ENCODE measurements at places on chromosomes 12 and 14.
A peak's percentile ranks its signal among the peaks of the same experiment; 100 is the strongest.

DNA sequence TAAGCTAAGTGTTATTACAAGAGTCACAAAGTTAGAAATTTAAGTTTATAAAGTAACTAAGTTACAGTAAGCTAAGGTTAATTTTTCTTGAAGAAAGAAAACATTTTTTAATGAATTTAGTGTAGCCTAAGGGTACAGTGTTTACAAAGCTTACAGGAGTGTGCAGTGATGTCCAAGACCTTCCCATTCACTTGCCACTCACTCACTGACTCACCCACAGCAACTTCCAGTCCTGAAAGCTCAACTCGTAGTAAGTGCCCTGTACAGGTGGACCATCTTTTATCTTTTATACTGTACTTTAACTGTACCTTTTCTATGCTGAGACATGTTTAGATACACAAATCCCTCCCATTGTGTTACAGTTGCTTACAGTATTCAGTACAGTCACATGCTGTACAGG lies 60.9 kb upstream of the TMEM263 start:
- no peak for DNase-seq

- no peak for DNase-seq
Observed at GRCh38 chr14:91879196-91879595, 11.9 kb upstream of the TC2N start.

- DNase-seq: no peak
Observed at GRCh38 chr14:68274725-68275124, 455.1 kb downstream of the RAD51B start.

DNA sequence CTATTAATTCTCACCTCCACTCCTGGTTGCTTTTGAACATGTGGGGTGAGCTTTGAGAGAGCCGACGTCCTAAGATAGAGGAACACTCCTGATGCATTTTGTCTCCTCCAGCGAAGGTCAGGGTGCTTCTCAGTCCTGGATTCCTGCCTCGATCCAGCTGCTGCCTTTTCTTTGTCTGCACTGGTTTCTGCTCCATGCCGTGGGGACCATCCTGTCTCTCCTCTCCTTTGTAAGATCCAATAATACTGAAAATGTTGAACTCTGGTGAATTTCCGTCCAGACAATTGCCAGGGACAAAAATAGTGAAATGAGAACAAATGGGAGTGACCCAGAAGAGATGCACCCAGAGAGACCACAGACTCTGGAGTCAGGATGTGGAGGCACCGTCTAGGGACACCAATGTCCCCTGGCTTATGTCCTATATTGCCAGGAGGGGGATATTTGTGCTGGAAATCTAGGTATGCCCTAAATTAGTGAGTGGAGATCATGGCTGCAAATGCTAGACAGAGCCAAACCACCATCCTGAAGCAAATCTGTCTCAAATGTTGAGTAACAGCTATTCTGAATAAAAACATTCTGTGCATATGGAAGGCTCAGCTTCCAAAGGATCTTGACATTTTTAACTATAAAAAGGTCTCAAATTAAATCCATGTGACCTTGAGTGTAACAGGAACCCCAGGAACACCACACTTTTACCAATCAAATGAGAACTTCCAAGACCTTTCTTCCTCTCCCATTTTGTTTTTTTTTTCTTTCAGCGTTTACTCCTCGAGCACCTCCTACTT lies 170.9 kb downstream of the PPM1H start:
- no peak for DNase-seq

- no peak for DNase-seq
Observed at GRCh38 chr12:84038242-84038641, 874.4 kb downstream of the SLC6A15 start.

- DNase-seq: no peak
Observed at GRCh38 chr14:69827560-69827959, 30.5 kb upstream of the SLC10A1 start.

- DNase-seq: no peak
Observed at GRCh38 chr12:106170285-106170684, 31.5 kb upstream of the NUAK1 start.

DNA sequence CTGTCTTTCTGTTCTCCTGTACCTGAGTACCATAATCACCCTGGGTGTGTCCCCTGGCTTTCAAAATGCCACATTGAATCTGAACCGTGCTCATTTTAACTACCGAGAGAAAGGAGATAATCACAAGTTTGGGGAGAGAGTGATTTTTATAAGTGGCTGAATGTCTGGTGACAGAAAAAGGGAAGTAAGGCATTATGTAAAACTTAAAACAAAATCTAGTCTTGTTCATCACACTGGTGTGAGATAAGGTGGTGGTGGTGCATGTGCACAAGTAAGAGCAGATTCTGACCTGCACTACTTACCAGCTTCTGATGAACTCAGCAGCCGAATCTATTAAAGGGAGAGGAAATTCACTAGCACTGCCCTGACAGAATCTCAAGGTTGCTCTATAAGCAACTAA lies 56.3 kb downstream of the SPPL3 start:
- DNase-seq: no peak

GRCh38 chr14:61881046-61881445 lies 118.8 kb downstream of the SNAPC1 start:
- no peak for DNase-seq

GRCh38 chr14:23321572-23322547 lies 603 bp downstream of the PABPN1 start:
- no peak for DNase-seq

GRCh38 chr12:28776220-28776619 lies 372.9 kb upstream of the FAR2 start:
- DNase-seq: no peak

DNA sequence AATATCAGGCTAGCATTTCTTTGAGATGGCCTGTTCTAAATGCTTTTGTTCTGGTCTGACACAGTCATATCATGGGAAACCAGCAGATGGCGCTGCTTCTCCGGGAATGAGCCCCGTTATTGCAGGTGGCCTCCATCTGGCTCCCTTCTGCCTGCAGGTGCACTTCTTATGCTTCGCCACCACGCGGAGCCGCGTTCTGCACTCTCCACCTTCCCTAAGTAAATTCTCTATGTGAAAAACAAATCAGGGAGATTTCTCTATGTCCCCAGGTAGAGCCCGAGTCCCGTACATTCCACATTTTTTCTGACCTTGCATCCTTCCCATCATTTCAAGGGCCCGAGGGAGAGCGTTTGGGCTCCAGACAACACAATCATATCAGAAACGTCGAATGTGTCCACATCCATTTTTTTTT lies 26.2 kb downstream of the GLRX5 start:
- peak; percentile 72 for DNase-seq

- no peak for DNase-seq
Observed at GRCh38 chr14:80324649-80325048, 113.3 kb upstream of the DIO2 start.

- no peak for DNase-seq
Observed at GRCh38 chr14:91424813-91425530, 7.4 kb upstream of the CCDC88C start.

DNA sequence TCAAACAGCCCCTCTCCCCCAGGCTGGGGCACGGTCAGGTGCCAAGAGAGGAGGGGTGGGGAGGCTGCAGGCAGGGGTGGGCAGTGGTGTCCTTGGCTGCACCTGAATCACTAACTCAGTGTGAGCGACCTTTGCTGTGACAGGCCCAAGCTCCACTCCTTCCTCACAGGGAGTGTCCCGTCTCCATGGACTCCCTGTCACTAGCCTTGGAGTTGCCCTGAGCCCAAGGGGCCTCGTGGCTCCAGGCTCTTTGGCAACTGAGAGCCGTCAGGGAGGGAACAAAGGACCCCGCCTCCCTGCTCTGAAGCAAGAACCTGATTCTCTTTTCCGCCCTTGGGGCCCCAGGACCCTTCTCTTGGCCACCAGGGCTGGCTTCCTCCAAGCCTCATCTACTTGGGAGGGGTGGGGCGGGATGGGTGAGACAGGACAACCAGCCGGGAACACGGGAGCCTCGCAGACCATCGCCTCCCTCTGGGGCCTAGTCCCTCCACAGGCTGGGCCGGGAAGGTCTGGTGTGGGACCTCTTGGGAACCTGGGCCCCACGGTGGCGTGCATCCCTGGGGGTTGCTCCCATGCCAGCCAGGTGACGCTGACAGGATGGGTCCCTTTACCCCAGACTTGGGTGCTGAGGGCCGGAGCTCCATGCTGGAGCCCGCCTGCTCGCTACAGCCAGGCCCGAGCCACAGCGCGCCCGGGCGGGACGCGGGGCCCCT lies 935 bp upstream of the ADSS1 start:
- DNase-seq: no peak

GRCh38 chr14:62626416-62626815 lies 418.8 kb downstream of the KCNH5 start:
- DNase-seq: no peak

DNA sequence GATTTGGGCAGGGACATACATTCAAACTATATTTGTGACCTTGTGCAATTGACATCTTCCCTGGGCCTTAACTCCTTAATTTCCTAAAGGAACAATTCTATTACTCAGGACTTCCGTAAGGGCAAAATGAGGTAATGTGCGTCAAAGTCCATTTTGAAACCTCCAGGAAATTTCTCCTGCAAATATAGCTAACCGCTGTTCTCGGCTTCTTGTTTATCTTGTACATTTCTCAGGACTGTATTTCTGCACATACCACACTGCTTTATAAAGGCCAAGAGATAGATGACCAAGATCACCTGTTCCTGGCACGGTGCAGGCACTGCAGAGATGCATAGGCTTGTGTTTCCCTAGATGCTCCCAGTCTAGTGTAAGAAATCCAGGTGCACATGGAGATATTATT lies 1009.4 kb downstream of the BCL11B start:
- no peak for DNase-seq

DNA sequence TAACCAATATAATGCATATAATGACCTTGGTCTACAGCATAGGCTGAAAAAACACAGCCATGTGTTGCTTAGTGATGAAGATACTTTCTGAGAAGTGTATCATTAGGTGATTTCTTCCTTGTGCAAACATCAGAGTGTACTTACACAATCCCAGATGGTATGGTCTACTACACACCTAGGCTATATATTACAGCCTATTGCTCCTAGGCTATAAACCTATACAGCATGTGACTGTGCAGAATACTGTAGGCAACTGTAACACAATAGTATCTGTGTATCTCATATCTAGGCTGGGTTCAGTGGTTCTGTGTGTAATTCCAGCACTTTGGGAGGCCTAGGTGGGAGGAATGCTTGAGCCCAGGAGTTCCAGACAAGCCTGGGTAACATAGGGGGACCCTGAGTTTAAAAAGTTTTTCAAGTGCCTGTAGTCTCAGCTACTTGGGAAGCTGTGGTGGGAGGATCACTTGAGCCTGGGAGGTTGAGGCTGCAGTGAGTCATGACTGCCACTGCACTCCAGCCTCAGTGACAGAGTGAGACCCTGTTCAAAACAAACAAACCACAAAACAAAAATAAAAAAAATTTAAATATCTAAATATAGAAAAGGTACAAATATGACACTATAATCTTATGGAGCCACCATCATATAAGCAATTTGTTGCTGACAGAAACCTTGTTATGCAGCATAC lies 66.6 kb downstream of the GRIP1 start:
- DNase-seq: no peak

- no peak for DNase-seq
Observed at GRCh38 chr14:58430156-58430555, 2.6 kb downstream of the KIAA0586 start.

DNA sequence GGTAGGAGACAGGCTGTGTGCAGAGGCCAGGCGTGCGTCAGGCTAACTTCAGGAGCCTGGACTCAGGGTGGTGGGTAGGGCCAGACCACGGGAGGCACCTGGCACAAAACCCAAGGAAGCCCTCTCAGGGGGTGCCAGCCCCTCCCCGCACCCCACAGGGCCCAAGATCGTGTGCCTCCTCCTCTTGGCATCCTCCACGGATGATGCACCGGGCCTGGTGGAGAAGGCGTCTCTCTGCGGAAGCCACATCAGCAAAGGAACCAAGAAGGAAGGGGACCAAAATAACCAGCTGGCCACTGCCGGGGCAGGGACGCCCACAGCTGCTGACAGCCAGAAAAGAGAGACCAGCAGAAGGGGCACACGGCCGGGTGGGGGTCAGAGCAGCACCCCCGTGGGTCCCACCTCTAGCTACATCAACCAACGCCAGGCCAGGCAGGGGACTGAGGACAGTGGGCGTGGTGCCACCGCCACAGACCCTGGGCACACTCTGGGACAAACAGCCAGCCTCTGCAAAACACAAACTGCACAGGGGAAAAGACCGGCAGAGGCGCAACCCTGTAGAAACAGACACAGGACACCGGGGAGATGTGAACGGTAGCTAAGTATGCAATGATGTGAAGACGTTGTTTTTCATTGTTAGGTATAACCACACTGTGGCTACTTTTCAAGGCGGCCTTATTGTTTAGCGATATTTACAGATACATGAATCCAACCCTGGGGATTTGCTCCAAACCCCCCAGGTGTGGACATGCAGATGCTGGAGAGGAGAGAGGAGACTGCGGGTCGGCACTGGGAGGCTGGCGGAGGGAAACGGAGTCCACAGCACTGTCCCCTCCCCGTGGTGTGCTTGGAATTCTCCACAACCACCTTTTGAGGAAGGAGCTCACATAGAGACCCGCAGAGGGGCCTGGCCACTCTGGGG lies 26.1 kb upstream of the C14orf180 start:
- no peak for DNase-seq

GRCh38 chr12:9888665-9889273 lies 7.5 kb downstream of the KLRF2 start:
- DNase-seq: no peak

GRCh38 chr12:118356809-118357256 lies 15.9 kb downstream of the TAOK3 start:
- DNase-seq: no peak

GRCh38 chr12:80018119-80018518 lies 81.2 kb upstream of the OTOGL start:
- DNase-seq: no peak

DNA sequence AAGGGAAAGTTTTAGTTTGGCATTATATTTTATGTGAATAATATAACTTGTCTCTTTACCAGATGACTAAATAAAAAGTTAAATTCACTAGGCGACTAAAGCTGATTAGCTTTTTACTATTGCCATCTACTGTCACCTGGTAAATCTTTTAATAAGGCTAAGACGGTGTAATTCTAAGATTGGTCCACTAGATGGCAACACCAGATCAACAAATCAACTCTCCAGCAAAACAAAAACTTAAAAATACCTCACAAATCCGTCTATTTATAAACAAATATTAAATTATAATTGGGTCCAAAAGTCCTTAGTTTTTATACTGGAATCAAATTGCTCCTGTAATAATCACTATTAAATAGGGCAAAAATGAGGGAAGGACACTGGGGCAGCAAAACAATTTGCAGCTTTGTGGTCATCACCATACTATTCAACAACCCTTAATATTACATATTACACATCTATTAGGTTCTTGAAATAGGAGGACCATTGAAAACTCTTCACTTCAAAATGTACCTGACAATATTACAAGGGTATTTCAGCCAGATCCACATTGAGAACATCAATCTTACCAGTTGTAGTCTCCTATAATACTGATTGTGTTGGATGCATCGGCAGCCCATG lies 47.9 kb downstream of the GALC start:
- DNase-seq: no peak

- no peak for DNase-seq
Observed at GRCh38 chr12:88472248-88472647, 108.0 kb downstream of the KITLG start.

DNA sequence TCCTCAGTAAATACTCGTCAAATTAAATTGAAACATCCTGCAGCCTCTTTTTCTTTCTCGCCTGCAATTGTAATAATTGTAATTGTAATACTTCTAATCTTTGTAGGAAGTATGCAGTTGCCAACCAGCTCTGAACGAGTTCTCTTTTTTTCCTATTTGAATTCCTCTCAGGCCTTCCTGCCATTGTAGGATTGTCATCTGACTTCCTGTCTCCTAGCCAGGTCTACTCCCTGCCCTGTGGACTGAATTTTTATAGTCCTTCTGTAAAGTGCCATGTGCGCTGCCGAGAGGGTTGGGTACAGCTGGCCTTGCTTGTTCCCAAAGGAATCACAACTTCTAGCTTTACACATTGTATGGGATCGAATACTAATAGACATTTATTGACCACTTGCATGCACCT lies 183.3 kb downstream of the SSPN start:
- no peak for DNase-seq

Data from activated naive CD8-positive, alpha-beta T cell treated with anti-CD3 and anti-CD28 coated beads, Interleukin-2, amount 50 U/mL, for 16 hours (primary cell).